ENCODE measurements at places on chromosomes 12 and 14.
A peak's percentile ranks its signal among the peaks of the same experiment; 100 is the strongest.

DNA sequence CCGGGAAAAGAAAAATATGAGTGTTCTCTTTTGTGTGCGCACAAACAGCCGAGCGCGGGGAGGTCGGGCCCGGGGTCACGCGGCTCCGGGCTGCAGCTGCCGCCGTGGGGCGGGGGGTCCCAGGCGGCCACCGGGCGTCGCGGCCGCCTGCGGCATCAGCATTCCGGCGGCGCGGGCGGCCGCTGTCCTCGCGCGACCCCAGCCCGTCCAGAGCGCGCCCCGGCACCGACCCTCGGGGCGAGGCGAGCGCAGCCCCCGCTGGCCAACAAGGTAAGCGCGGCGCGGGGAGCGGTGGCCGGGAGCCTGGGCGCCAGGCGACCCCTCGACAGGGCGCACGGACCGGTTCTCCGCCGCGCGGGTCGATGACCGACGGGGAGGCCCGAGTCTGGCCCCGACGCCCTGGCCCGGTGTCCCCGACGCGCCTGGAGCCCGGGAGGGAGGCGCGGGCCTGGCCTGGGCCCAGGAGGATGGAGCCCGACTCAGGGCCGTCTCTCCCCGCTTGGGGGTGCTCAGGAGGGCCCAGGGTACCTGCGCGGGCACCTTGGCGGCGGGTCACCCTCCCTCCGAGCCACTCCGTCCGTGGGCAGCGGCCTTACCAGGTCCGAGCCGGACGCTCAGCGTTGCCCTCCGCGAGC, 103.9 kb upstream of the DIO3 start:
- DNase-seq, result no peak

- peak; percentile 81 for DNase-seq
Measured at GRCh38 chr12:123973552-123974341, 732 bp downstream of the ZNF664 start.

- no peak for DNase-seq
Measured at GRCh38 chr14:40417777-40418401, 985.7 kb upstream of the FBXO33 start.

DNA sequence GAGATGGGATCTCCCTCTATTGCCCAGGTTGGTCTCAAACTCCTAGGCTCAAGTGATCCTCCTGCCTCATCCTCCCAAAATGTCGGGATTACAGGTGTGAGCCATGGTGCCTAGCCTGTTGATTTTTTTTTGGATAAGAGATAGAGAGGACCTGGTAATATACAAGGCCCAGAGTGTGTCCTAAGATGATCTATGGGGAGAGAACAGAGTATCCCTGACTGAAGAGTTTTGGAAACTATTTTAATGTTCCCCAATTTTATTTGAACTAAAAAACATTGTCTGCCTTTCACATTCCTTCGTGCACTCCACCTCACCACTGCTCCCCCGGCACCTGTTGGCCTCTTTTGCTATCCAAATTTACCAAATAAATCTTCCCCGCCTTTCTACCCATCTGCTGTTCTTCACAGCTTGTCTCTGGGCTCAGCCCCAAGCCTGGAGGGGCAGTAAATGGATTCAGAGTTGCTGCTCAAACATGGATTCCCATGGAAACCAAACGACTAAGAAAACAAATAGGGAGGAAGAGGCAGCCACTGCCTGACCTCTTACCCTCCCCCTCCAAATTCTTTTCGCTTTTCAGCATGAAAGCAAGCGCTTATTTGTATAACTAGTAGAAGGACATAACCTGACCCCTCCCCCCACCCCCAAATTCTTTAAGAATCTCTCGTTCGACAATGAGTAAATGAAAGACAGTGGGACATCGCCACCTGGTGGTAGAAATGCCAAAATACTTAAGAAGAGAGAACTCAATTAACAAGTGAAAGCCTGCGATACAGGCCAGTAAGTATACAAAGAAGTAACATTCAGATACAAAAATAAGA, 22.6 kb downstream of the OR10G3 start:
- peak; percentile 80 for DNase-seq

GRCh38 chr12:126747530-126748149, 1519.3 kb upstream of the TMEM132C start:
- no peak for DNase-seq

DNA sequence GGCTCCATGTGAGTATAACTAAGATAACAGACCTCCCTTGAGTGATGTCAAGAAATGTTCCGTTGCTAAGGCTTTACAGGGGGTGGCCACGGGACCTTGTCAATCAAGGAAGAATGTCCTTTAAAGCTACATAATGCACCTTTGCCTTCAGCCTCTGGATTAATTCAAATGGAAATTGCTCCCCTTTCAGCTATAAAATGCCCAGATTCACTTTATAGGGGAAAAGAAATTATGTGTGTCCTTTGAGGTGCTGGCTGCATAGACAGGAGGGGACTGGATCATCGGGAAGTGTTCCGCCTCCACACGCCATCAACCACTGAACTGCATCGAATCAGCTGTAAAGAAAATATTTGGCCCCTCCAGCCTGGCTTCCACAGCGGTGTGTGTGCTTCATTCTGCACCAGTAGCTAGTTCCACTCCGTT, 415.4 kb downstream of the DPF3 start:
- peak; percentile 28 for DNase-seq

DNA sequence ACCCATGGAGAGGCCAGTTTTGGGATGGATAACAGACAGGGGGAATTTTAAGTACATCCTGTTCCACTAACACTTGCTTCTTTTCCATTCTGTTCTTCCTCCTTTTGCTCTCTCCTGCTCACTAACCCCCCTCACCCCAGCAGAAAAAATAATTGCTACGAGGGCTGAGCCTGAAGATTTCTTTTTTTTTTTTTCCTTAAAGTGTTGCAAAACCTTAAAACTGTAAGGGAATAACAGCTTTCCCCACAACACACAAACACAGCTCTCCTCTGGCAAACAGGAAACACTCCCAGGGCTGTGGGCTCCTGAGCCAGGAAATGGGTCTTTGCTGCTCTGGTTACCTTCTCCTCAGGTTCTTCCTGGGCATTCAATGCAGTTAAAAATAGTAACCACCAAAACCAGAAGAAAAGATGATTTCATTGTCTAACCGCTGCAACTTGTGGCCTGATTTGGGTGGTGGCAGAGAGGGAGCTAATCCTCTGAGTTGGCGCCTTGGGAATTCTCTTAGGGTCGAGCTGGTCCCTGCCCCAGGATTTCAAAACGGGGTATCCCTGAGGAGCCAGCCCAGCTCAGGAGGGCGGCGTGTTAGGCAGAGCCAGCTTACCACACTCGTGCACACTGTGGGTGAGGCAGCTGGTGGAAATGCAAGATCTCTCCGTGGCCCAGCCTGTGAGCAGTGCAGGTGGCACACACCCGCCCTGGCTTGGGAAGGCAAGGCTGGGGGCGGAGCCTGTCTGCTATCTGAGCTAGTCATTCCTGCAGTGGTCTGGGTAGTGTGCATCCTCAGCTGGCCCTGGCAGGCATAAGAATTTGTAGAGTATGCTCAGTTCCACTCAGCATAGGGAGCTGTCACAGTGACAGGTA, 17.1 kb upstream of the EMP1 start:
- peak; percentile 49 for DNase-seq

DNA sequence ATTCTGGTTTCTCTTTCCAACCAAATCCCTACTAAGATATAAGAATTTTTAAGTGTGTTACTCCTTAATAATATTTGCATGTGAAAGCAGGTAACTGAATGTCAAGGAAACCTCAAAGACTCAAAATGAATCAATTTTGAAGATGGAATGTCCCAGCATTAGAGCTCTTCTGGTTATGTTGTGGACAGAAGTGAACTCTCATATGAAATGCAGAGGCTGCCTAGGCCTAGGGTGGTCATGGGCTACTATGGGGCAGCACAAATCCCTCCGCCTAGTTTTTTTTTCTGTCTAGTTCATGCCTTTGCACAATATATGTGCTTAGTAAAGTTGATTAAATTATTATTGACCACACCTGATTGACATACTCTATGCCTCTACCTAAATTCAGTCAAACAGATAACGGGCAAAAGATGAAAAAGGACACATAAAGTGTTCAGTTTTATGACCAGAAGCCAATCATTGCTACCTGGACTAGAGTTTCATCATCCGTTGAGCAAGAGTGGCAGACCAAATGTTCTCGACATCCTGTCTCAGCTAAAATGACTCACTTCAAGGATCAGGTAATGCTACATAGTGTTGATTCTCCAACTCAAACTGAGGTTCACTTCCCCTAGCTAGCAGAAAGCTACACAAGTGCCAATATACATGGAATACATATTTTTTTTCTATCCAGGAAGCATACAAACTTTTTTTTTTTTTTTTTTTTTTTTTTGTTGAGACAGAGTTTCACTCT, 1211.4 kb downstream of the VRK1 start:
- no peak for DNase-seq

GRCh38 chr14:61753631-61754030, 8.6 kb upstream of the SNAPC1 start:
- no peak for DNase-seq

GRCh38 chr12:45725631-45726602, 3.6 kb upstream of the ARID2 start:
- DNase-seq, result peak; percentile 67

DNA sequence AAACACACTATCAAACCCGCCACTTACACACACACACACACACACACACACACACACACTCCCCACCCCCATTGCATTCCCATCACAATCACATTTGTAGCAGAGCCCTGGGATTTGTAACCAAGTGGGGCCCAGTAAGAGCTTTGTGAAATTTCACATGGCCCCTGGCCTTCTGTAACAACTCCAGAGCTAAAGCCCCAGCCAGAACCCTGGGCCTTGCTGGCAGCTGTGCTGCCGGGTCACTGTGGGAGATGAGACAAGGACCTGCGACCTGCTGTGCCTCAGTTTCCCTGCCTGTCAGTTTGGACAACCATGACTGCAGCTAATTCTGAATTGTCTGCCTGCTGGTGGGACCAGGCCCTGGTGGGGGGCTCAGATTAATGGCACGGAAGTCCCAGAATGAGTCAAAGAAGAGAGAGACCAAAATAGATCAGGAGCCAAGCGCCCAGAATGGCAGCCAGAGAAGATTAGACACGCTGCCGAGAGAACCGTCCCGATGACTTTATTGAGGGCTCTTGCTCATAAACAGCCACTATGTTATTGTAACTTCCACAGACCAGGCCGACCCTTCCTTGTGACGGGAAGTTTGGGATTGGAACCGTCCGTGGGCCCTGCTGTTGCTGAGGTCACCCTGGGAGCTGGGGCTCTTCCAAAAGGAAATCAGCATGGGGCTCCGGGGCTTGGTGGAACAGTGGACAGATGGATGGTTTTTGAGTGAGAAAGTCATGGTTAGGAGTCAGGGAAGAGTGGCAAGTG, 123.1 kb downstream of the ZFP36L1 start:
- no peak for DNase-seq

- DNase-seq, result no peak
Measured at GRCh38 chr12:31781894-31782540, 53.2 kb upstream of the AMN1 start.

DNA sequence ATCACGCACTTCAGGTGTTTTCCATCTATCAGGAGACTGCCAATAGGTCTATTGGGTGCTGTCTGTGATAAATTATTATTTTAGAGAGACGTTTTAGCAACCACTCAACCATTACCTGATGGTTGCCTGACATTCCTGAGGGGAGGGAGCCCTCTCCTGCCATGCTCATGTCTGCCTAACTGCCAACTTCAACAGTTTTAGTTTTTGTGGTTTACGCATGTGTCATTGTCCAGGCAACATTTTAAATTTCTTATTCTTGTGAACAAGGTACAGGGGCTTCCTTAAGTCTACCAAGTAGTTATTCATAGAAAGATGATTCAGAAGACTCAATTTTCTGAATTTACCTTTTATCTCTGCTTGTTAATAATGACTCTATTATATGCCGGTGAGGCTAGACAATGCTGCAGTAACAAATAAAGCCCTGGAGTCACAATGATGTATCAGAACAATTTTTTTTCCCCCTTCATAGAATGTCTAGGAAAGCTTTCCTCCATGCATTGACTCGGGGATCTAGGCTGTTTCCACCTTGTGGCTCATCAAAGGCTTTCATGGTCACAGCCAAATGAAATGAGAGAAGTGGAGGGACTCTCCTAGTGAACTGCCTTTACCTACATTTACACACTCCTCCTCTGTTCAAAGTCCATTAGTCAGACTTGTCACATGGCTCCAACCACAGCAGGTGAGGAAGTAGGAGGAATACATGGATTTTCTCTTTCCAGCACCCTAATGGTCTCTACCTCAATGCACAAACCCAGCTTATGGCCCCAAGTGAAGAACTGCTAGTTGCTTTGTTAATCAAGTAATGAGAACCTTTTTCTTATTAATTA, 225.8 kb downstream of the CRADD start:
- no peak for DNase-seq

DNA sequence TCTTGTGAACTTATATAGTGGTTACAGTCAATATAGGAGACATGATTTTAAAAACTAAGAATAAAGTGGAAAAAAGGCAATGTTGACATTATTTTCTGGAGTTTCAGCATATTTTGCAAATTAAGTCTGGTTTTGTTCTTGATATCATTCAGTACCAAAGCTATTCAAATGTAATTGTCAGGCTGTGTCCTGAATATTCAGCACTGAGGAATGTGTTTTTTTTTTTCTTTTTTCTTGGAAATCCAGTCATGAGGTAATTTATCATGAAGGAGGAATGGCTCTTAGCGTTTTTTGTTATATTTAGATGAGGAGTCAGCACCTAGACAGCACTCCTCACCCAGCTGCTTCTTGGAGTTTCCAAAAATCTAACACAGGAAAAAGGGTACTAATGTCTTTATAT, 225.5 kb downstream of the CCDC91 start:
- no peak for DNase-seq

GRCh38 chr14:66398437-66398836, 87.7 kb upstream of the CCDC196 start:
- DNase-seq, result no peak

DNA sequence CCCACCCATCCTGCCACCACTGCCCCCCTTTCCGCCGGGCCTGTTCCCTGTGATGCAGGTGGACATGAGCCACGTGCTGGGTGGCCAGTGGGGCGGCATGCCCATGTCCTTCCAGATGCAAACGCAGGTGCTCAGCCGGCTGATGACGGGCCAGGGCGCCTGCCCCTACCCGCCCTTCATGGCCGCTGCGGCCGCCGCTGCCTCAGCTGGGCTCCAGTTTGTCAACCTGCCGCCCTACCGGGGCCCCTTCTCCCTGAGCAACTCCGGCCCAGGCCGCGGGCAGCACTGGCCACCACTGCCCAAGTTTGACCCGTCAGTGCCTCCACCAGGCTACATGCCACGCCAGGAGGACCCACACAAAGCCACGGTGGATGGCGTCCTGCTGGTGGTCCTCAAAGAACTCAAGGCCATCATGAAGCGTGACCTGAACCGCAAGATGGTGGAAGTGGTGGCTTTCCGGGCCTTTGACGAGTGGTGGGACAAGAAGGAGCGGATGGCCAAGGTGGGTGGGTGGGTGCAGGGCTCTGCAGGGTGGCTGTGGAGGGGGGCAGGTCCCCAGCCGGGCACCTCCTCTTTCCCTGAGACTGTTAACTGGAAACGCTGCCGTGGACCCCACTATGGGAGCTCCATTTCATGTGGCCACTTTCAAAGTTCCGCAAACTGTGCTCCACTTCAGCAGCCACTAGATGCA, 10.8 kb downstream of the SETD1B start:
- no peak for DNase-seq

DNA sequence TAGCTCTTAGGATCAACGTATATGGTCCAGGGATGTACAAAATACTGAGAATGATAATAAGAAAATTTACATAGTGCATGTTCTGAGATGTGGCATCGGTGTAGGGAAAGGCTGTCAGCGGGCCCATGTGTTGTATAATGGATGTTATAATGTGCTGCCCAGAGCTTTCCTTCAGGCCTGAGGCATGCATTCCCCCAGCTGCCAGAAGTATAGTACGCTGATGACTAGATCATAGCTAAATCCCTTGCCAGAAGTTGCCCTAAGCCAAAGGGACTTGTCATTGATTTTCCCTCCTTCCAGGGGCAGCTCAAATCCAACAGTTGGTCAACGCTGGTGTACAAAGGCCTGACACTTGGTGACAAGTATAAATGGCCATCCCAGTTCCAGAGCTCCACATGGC, 6.5 kb upstream of the OR11G2 start:
- DNase-seq, result no peak

Measured in right kidney (tissue), 9 donors.